ENCODE measurements at places on chromosomes 6 and 20. TPM values are rescaled to one million over a fixed set of nuclear protein-coding genes. Genes with fewer than 3 reads are reported as not detected.

Gene MUC22
- not detected for total RNA-seq

Gene UBD
- total RNA-seq = 0.24 TPM

Gene CENPW
- 42.2 TPM for total RNA-seq

- DNase-seq = peak; percentile 29
These were observed 33.0 kb downstream of the SYNJ2 start for GRCh38 chr6:158014505-158015187.

GRCh38 chr20:40463171-40463570 lies 225.9 kb downstream of the MAFB start:
- DNase-seq = no peak

- DNase-seq = no peak
These were observed 307.1 kb upstream of the FLRT3 start for GRCh38 chr20:14644306-14645097.

- DNase-seq = peak; percentile 83
These were observed at the start of gene SIM1 for GRCh38 chr6:100464903-100465700. Gene SIM1, minus strand, starts transcription at chr6:100464921. Its CDS starts 1,453 bp downstream, at chr6:100463468.
